ENCODE measurements at places on chromosomes 3 and 15. TPM values are rescaled to one million over a fixed set of nuclear protein-coding genes. Genes with fewer than 3 reads are reported as not detected.

Gene TIMP4
- 0.07 TPM for polyA plus RNA-seq

Gene IQCF5
- not detected for polyA plus RNA-seq

Gene CYP8B1
- not detected for polyA plus RNA-seq

GRCh38 chr3:46545818-46546630, 20.1 kb downstream of the LRRC2 start:
- H3K4me1 ChIP-seq, result peaks cover 7% of the 10 kb centered on the region
- DNase-seq, result no peak
- no peaks in the 10 kb centered on the region for H3K36me3 ChIP-seq
- H3K4me3 ChIP-seq, result no peak overlapping the region
- H3K27me3 ChIP-seq, result peaks cover 6% of the 10 kb centered on the region
- H3K27ac ChIP-seq, result no peak overlapping the region

GRCh38 chr15:81163961-81164800, 30.1 kb downstream of the CFAP161 start:
- no peak overlapping the region for H3K27ac ChIP-seq
- H3K4me3 ChIP-seq, result no peak overlapping the region
- DNase-seq, result no peak
- H3K4me1 ChIP-seq, result no peaks in the 10 kb centered on the region
- no peaks in the 10 kb centered on the region for H3K36me3 ChIP-seq

DNA sequence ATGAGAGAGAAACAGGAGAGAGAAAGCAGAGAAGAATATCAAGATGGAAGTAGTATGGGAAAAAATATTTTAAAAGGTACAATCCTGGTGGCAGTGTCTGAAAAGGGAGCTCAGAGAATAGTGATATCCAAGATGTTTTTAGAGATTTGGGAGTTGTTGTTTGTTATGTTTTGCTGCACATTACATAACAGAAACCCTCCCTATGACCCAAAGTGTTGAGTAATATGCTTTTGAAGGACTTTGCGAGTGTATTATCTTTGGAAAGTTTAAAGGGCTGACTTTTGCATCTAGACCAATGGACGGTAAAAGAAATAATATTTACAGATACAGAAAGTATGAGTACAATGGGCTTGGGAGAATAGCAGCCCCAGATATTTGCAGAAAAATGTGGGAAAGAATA, 759.7 kb downstream of the NTRK3 start:
- DNase-seq, result no peak
- no peaks in the 10 kb centered on the region for H3K4me1 ChIP-seq
- no peak overlapping the region for H3K27ac ChIP-seq
- H3K36me3 ChIP-seq, result no peaks in the 10 kb centered on the region
- no peaks in the 10 kb centered on the region for H3K27me3 ChIP-seq
- H3K4me3 ChIP-seq, result no peak overlapping the region

- no peak overlapping the region for H3K27ac ChIP-seq
- H3K27me3 ChIP-seq, result peaks cover 2% of the 10 kb centered on the region
- H3K4me1 ChIP-seq, result no peaks in the 10 kb centered on the region
- H3K36me3 ChIP-seq, result no peaks in the 10 kb centered on the region
- H3K4me3 ChIP-seq, result no peak overlapping the region
- DNase-seq, result no peak
These were observed 402.5 kb upstream of the GOLIM4 start for GRCh38 chr3:168498194-168498593.

DNA sequence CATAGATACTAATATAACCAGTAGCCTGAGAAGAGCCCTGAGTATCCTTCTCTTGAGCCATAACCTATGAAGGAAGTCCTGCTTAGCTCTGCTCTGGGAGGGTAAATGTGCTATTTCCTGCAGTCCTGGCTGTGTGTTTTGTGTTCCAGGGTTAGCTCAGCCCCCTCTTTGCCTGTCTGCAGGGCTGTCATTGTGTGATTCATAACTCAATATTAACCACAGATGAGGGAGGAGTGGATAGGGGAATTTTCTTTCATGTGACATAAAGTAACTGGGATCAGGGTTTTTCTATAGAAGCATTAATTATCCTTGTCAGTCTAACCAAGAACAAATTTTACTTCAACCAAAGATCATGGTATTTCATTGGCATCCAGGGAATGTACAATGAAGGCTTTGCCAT, 183.3 kb upstream of the ZBTB20 start:
- no peaks in the 10 kb centered on the region for H3K36me3 ChIP-seq
- H3K4me3 ChIP-seq, result no peak overlapping the region
- DNase-seq, result peak; percentile 78
- H3K27me3 ChIP-seq, result no peaks in the 10 kb centered on the region
- H3K27ac ChIP-seq, result no peak overlapping the region

All from endothelial cell of umbilical vein (primary cell).